ENCODE measurements at places on chromosomes 1 and 21.

GRCh38 chr1:63322944-63323864 is 837 bp downstream of the FOXD3 start:
- DNase-seq: no peak

- DNase-seq: no peak
Observed at GRCh38 chr1:16021681-16022080, at the start of gene CLCNKA. CLCNKA (plus strand) TSS chr1:16022036; CDS start chr1:16022620, 584 bp downstream.

DNA sequence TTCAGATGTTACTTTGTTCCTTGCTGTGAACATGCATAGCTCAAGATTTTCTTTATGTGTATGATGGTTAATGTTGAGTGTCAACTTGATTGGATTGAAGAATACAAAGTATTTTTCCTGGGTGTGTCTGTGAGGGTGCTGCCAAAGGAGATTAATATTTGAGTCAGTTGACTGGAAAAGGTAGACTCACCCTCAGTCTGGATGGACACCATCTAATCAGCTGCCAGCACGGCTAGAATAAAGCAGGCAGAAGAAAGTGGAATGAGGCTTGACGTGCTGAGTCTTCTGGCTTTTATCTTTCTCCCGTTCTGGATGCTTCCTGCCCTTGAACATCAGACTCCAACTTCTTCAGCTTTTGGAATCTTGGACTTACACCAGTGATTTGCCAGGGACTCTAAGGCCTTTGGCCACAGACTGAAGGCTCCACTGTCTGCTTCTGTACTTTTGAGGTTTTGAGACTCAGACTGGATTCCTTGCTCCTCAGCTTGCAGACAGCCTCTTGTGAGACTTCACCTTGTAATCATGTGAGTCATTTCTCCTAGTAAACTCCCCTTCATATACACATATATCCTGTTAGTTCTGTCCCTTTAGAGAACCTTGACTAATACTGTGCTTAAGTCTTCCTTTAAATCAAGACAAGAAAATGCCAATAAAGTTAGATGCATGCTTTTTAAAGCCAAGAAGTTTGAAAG is 626.6 kb downstream of the KCNT2 start:
- DNase-seq: peak; percentile 67

- DNase-seq: no peak
Observed at GRCh38 chr1:243559575-243560162, 290.4 kb downstream of the AKT3 start.

DNA sequence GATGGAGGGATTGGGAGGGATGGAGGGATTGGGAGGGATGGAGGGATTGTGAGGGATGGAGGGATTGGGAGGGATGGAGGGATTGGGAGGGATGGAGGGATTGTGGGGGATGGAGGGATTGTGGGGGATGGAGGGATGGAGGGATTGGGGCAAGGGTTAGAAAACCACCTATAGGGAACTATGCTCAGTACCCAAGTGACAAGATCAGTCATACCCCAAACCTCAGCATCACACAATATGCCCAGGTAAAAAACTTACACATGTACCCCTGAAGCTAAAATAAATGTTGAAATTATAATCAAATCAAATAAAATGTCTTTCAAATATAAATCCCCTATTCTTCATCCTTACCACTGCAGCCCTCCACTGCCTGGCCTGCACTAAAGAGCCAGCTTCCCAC is 72.8 kb upstream of the HNRNPU start:
- DNase-seq: no peak

Measured in PC-9 (cell line).